ENCODE measurements at places on chromosomes 2 and 18.

DNA sequence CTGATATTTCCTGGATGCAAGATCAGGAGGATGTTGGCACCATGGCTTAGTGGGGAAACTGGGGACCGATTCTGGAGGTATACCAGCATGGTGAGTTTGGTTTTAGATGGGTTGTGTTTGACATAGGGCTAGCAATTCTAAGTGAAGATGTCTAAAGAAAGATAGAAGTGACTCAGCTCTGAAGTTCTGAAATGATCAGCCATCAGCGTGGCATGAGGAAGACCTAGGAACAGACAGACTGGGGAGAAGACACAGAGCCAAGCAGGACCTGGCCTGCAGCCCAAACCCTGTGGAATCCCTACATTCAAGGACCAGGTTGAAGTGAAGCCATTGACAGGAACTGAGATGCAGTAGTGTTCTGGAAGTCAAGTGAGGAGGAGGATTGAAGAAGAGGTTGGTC is 39.8 kb downstream of the HRH4 start:
- DNase-seq: no peak

- no peak for DNase-seq
Observed at GRCh38 chr2:46439582-46439981, 39.8 kb upstream of the TMEM247 start.

GRCh38 chr2:106353676-106354075 is 114.5 kb downstream of the RGPD3 start:
- no peak for DNase-seq

DNA sequence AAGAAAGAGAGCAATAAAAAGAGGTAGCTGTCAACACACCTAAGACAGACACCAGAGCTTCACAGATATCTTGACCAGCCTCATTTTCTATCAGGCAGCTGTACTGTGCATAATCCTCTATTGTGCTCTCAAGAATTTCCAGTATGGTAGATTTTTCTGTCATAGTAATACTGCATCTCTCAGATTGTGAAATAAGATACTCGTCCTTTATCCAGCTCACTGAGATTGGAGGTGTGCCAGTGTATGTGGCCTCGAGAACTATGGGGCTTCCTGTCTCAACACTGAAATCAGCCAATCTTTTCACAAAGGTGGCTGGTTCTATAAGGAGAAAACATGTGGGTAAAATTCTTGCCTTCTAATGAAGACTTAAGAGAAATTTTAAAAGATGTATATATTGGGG is 88.9 kb downstream of the TTN start:
- no peak for DNase-seq

GRCh38 chr2:38734299-38735058 is 16.7 kb downstream of the SRSF7 start:
- no peak for DNase-seq

DNA sequence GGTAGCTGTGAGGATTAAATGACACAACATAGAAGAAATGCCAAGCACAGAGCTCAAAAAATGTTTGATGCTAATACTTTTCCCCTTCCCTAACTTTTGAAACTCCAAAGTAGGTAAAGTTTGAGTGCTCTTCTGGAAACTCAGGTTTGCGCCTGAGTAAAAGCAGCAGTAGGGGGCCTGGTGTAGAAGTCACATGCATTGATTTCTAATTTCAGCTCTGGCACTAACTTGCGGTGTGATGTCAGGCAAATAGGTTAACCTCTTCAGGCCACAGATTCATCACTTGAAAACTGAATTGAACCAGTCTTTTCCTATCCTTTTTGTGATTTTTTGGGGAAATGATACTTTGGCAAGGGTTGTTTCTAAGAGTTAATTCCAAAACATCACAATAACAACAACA is 27.2 kb downstream of the LHCGR start:
- DNase-seq: no peak

DNA sequence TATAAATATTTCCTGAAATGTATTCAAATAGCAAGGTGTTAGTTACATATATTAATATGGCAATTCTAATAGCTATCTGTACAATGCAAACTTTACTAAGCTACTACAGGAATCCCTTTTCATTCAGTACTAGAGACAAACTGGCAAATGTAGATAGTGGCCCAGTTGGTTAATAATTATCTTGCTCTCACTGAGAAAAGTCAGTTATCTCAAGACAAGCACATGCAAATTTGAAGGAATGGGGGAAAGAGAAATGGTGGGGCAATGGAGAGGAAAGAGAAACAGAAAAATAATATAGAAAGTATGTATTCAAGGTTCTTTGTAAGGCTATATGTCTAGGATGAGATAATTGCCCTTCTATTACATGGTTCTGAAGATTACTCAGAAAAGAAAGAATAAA is 280.0 kb downstream of the FIGN start:
- no peak for DNase-seq

Data from NCI-H2081 treated with DMSO at 0.1 percent for 48 hours (cell line).